ENCODE measurements at places on chromosomes 3 and 15.

DNA sequence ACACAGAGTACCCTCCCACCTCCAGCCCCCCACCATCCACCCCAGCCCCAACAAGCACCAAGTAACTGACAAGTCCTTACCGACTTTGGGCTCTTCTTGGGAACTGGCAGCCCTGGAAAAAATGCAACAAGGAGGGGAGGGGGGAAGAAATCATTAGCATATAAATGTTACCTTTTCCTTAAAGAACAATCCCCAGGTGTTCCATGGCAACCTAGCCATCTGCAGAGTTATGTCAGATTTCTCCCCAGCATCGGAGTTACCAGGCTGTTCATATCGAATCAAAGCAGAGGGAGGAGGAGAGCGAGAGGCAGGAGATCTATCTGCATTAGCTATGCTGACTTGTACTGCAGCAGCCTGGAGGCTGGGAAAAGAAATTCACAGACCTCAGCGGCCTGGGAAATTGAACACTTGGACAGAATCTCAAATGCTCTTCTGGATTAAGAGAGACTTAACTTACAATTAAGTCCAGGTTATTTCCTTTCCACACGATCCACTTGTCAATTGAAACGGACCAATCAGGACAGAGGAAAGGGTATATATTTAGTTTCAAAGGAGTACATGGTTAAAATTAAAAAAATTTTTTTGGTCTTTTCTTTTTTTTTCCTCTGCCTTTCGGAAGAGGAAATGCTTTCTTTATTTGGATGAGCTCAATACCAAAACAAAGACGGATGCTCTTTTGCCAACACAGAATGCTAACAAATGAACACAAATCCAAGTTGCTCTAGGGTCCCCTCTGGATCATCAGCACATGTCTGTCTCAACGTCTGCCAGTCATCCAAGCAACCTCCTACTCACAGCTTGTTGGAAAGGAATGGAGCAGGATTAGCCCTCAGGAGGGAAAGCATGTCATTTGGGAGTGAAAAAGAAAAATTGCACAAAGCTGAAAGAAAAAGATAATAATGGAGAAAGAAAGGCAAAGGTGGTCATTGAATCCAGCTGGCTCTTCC, 637.1 kb downstream of the MAGI1 start:
- no peak for DNase-seq

DNA sequence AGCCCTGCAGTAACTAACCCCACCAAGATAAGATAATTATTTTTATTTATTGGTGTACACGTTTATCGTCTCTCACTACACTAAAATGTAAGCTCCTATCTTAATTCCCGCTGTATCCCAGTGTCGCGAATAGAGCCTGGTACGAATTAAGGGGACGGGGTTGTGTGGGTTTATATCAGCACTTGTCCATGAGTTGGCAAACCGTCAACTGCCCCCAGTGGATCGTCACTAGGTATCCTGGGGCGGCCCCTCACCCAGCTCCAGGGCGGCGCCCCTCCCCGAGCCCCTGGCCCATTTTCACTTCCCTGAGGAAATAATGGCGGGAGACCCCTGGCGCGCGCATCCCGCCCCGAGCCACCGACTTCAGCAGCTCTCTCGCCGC, 465 bp downstream of the RUVBL1 start:
- no peak for DNase-seq

DNA sequence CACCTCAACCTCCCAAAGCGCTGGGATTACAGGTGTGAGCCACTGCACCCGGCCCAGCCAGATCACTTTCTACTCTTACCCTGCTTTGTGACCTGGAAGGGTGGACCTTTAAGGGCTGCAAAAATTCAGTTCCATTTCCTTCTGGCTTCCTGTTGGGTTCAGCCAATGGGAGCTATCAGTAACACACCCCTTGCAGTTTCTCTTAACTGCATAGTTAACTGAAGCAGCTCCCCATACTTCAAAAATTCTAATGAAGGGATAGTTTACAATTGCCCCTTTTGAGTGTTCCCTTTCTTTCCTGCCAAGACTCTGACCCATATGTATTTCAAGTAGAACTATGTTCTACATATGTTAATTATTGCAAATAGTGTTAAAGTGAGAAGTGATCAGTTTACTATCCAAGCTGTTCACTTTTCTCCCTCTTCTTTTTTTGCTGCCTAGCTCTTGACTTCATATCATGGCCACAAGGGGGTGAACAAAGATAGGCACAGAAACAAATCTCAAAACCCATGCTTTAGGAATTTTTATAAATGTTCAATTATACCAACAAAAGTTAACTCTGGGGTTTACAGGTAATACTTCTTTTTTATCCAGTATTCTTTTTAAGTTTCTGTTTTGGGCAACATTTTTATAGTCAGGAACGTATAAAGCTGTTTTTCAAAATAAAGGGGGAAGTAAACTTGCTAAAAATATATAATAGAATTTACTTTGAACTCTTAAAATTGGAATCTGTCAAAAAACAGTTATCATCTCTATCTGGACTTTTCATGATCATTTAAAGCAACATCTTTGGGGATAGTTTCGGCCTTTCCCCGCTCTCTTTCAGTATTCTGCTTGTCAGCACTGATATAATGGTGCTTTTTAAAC, 8.1 kb downstream of the PGBD4 start:
- DNase-seq: peak; percentile 22

- peak; percentile 21 for DNase-seq
Observed at GRCh38 chr3:66320390-66320789, 99.6 kb downstream of the SLC25A26 start.

DNA sequence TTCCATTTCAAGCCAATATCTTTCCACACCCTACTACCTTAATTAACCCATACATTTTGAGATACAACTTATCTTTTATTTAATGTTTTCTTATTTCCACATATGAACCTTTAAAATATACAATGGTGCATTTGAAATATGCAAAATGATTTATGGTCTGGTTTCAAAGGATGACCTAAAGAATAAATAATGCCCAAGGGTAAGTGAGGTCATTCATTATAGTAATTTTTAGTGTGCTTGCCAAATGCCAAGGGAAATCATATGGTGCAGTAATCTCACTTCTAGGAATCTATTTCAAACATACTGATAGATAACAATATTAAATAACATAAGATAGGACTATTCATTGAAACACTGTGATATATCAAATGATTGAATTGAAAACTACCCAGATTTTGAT, 1055.4 kb downstream of the AGBL1 start:
- no peak for DNase-seq

- peak; percentile 69 for DNase-seq
Observed at GRCh38 chr3:123559040-123559861, 25.6 kb downstream of the HACD2 start.

DNA sequence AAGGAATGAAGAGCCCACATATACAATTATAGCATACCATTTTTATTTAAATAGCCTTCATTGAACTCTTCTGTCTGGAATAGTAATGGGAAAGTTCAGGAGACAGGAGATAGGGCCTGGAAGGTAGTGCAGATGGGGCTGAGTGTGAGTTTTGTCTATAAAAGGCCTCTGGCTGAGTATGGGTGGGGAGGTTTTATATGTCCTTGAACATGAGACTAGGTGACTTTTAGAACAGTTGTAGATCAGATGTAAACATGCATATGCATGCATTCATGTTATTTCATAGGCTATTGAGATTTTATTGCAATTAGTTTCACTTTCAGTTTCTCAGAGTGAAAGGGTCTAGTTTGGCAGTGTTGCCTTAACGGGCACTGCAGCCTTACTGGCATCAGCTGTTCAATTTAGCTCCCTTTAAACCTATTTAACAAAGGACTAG, 27.1 kb downstream of the CGGBP1 start:
- peak; percentile 69 for DNase-seq

- DNase-seq: no peak
Observed at GRCh38 chr15:75785771-75786574, 57.3 kb upstream of the UBE2Q2 start.

DNA sequence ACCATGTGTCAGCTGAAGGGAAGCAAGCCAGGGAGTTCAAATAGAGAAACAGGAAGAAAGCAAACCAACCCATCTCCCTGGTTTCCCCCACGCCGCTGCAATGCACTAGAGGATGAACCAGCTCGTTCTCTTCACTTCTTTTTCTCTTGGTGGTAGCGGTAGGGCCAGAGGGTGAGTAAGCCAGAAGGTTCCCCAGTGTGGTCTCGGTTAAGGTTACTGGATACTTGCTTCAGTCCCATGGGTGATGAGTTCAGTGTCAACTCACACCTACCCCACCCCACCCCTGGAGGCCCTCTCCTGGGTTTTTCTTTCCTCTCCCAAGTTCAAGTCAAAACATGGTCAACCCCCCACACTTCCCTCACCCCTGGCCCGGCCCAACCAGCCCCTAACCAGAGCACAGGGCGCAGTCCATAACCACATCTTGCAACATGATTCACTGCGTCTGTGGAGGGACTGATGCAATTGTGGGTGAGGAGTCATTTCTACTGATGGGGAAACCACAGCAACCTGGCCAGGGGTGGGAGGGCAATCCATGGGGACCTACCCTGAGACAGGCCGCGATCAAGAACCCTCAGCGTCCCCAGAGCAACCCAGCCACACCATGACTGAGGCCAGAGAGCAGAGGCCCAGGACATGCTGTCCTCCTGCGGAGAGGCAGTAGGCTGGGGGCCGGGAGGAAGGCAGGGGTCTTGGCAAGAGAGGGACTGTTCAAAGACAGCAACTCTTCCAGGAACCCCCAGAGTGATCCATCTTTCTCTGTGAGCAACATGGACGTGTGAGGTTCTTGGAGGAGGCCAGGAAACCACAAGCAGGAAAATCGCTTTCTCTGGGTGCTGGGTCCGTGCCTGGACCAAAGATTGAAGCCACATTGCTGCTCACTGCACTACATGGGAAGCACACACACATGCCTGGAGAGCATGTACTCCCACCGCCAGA, 276.6 kb downstream of the UACA start:
- DNase-seq: peak; percentile 83

GRCh38 chr15:69652293-69652692, 199.7 kb downstream of the RPLP1 start:
- DNase-seq: no peak

- DNase-seq: no peak
Observed at GRCh38 chr3:14920536-14920935, 26.8 kb upstream of the NR2C2 start.

GRCh38 chr3:126402178-126402577, 7.5 kb downstream of the CFAP100 start:
- no peak for DNase-seq

DNA sequence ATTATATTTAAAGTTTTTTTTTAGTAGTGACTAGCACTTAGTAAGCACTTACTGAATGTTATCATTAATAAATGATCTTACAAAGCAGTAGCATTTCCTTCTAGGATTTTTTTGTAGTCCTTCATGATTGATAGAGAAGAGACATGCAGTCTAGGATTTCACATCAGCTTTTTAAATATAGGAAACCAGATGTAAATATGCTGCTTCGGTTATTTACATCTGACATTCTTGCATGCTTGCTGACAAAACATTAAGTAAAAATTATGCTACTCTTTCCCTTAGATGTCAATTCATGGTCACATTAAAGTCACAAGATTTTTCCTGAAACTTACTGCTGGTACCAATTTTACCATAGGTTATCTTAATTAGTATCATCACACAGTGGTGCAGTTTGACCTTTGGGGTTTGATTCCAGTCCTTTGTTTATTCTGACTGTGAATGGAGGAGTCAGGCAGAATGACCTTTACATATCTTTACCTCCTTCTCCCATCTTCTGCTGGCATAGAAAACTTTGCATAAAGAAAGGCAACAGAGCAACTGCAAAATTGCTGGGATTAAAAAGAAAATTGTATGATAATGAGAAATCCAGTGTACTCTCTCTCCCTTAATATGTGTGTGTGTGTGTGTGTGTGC, 286.5 kb downstream of the LPP start:
- DNase-seq: no peak

DNA sequence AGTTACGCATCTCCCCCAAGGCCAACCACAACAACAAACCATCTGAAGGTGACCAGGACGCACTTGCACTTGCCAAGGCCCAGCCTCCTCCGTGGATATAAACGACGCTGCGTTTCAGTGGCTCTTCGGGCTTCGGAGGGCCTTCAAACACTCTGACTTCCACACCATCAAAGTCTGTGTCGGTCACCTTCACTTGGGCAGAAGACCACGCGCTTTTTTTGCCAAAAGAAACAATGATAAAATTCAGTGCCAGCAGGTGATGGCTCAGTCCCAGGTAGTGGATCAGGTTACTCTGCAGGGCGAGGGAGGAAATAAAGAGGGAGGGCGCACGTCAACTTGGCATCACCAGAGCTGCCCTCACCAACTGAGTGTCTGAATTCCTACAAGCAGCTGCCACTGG, 63.0 kb downstream of the NCEH1 start:
- DNase-seq: no peak

DNA sequence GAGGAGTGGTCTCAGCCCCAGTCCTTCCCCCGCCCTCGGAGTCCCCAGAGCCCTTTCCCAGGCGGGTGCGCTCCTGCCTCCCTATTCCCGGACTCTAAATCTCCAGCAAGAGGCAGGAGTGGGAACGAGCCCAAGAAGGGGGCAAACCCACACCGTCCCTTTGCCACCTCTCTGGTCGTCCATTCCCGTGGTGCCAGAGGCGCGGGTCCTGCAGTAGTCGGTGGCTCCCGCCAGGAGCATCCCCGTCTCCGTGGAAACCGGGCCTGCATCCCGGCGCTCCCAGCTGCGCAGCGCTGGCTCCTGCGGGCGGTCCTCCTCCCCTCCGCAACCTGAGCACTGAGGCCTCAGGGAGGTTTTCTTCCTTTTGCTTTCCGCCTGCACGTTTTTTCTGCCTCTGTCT, 44.8 kb downstream of the LHFPL4 start:
- no peak for DNase-seq

DNA sequence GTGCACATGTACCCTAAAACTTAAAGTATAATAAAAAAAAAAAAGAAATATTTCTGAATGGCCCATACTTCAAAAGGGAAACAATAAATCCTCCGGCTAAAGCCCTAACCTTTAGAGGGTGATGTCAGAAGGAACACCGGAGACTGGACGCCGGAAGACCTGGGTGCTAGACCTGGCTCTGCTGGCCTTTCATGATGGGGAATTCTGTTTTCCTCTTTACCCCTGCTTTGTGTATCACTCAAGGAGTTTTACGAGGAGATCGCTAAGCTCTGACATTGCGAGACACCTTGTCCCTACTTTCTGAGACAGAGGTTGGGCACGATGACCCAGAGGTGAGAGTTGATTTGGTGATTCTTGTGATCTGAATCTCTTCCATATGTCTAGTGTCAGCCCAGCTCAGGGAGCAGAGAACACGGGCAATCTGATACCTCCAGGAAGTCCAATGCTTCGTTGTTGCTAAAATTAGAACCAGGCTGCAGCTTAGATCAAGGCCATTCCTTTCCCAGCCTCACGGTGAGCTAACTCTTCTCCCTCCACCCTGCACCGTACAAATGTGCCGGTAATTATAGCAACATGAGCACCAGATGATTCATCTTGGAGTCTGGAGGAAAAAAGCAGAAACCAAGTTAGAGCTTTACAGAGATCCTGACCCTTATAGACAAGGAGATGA, 42.0 kb upstream of the CFAP161 start:
- peak; percentile 65 for DNase-seq
